CD4-positive, alpha-beta T cell treated with Interleukin-15 for 1 hour (primary cell): ENCODE measurements at places on chromosomes 4 and X.

- DNase-seq: no peak
These were observed 1.6 kb downstream of the PCDH10 start for GRCh38 chr4:133150486-133151340.

DNA sequence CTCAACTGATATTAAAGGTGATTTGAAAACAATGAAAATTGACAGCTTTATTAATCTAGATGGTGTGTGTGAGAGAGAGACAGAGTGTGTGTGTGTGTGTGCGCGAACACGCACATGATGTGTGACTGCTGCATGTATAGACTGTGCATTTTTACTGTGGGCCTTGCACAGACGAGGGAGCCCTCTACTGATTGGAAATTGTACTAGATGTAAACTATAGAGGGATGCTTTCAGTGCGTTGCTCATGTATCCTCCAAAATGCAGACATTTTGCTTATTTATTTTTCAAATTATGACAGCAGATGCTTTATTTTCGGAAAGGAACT lies 168.4 kb upstream of the GK2 start:
- no peak for DNase-seq

DNA sequence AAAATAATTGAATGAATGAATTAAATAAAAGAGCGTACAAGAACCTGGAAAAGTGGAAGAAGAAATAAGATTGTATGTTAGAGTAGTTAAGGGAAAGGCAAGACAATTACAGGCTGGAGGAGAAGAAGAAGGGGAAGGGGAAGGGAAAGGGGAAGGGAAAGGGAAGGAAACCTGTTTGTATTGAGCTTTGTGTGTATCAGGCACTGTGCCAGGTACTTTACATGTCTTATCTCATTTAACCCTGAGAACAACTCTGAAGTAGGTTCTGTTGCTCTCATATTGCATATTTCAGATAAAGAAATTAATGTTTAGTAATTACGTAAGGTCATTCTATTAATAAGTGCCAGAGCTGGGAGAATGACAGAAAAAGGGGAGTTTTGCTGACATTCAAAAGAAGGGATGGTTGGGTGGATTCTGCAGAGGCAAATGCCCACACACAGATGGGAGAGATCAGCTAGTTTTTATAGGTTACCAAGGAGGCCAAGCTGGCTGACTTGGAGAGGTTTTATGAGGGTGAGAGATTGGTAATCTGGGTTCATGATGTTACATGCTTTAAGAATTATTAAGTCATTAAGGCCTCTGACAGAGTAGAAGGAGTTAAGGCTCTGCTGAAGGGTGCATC lies 92.3 kb upstream of the LCORL start:
- no peak for DNase-seq

DNA sequence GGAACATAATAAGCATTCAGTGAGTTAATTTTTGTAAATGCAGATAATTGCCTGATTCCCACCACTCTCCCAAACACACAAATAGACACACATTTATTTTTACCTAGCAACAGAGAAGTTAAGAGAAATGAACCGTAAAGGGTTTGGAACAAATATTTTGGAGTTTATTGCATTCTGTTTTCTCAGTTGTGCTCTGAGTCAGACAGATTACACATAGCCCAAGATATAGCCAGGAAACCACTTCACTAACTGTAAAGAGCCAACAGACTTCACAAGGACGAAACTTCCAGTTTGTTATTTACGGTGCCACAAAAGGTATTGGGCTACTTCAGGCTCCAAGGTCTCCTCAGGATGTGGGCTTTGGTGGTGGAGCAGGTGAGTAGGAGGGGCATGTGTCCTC lies 217.0 kb downstream of the BMPR1B start:
- no peak for DNase-seq

GRCh38 chrX:13868591-13868990 lies 51.7 kb upstream of the GPM6B start:
- no peak for DNase-seq

DNA sequence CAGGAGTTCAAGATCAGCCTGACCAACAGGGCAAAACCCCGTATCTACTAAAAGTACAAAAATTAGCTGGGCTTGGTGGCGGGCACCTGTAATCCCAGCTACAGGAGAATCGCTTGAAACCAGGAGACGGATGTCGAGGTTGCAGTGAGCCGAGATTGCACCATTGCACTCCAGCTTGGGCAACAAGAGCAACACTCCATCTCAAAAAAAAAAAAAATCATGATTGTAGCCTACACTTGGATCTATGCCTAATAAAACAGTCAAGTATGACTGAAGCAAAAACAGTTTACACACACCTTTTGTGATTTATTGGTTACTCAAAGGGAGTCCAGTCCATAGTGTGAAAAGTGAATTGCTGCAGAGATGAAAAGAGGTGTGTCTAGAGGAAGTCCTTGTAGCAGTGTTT lies 34.7 kb upstream of the TASL start:
- no peak for DNase-seq

DNA sequence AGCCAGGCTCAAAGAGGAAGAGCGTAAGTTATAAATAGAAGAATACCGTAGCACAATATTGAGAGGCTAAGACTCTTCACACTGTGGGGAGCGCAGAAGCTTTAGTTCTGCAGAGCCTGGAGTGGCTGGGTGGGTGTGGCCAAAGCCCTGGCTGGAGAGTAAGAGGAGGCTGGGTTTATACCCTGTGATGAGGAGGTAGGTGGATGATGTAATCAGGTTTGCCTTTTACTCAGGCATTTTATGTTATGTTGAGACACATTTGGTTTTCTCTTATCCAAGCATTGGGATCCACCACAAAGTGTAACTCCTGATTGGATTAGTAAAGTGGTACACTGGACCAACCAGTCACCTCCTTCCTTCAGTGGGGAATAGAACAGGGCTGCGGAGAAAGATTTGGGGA lies 13.9 kb downstream of the CDS1 start:
- DNase-seq: no peak

DNA sequence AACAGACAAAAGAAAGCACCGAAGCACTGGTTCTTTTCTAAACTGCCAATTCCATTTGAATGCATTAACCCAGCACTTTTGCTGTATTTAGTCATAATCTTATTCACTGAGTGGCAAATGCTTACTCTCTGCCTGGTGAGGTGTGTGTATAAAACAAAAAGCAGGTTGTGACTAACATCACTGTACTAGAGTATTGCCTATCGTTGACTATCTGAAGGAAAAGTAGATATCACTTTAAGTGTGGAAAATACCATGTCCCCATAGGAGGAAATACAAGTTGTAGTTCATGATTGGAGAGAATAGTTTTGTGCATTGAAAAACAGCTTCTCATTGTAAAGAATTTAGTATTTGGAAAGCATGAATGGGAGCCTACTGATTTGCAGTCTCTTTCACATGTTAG lies 2.7 kb downstream of the PDLIM5 start:
- no peak for DNase-seq

- DNase-seq: no peak
These were observed 219.9 kb upstream of the PACRGL start for GRCh38 chr4:20480165-20480947.

DNA sequence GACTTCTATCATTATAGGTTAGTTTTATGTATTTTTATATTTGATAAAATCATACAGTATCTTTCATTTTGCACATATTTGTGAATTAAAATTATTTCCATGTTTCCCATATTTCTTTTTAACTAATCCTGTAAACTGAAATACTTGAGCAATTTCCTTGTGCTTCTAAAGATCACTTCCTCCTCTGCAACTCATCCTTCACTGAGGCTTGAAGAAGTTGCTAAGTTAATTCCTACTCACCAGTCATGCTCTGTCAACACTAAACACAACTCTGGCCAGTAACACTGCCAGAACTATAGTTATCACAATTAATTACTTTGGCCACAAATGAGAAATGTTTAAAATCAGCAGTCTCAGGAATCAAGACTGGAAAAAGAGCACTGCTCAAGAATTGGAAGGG lies 6.7 kb downstream of the SPATA4 start:
- DNase-seq: no peak

DNA sequence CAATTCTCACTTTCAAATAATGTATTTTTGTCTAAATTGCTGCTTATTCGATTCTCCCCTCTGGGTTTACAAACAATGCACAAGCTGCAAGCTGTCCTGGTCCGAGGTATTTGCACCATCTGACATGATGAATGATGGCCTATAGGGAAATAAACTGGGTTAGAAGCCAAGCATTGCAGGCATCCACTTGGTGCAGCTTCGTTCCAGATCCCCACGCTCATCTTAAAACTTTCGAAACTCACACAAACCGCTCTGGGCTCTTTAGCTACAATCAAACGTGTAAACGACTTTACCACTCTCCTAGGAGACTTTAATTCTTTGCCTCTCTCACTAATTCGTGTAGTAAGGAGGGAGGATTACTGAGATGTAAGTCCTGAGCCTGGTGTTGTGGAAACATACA lies 19.0 kb downstream of the PHKA2 start:
- DNase-seq: no peak

- no peak for DNase-seq
These were observed 99.6 kb downstream of the GUCY2F start for GRCh38 chrX:109382332-109382731.

GRCh38 chrX:133598601-133599335 lies 183.5 kb upstream of the GPC4 start:
- no peak for DNase-seq

- peak; percentile 56 for DNase-seq
These were observed 4.0 kb downstream of the HERC6 start for GRCh38 chr4:88382621-88383020.

DNA sequence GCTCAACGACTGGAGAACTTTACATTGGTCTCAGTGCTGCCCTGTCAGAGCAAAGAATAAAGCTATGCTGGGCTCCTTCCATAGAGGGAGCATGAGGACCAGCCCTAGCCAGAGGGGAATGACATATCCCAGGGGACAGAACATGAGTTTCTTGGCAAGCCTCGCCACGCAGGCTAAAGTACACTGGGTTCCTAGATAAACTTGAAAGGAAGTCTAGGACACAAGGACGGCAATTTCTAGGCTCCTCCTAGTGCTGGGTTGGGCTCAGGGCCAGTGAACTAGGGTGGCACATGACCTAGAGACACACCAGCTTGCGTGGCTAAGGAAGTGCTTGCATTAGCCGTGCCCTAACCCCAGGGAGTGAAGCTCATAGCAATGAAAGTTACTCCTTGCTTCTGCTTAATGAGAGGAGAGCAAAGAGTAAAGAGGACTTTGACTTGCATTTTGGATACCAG lies 141.0 kb downstream of the MAB21L2 start:
- no peak for DNase-seq

- DNase-seq: peak; percentile 52
These were observed 149.8 kb downstream of the STIM2 start for GRCh38 chr4:27010334-27010940.

DNA sequence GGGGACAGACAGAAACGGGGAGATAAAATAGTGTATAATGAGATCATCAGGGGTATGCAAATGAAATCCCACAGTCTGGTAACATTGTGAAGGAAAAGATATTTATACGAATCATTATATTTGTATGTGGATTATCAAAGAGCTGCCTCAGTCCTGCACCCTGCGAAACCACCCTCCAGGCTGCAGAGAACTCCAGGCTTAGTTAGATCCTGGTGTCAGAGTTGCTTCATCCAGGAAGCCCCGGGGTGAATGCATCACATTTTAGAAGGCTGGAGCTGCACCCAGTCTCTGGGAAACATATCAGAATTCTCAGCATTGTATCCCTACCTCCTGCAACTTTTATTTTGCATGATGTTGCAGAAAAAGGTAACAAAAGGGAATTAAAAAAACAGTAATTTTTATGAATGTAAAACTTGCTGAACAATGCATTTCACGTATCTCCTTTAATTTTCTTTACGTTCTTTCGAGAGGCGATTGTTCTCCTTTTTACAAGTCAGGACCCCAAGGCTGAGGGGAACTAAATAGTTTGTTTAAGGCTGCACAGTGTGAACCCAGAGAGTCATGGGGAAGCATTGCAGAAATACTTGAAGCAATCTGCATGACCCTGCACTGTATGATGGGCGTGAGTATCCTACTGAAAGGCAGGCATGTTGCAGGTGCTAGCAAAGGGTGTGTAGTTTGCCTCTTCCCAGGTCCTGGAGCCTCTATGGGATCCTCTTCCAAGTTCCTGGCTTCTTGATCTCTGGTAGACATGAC lies 299.5 kb upstream of the CLNK start:
- DNase-seq: no peak

- DNase-seq: no peak
These were observed 18.4 kb upstream of the TRPC5OS start for GRCh38 chrX:111857534-111858060.

DNA sequence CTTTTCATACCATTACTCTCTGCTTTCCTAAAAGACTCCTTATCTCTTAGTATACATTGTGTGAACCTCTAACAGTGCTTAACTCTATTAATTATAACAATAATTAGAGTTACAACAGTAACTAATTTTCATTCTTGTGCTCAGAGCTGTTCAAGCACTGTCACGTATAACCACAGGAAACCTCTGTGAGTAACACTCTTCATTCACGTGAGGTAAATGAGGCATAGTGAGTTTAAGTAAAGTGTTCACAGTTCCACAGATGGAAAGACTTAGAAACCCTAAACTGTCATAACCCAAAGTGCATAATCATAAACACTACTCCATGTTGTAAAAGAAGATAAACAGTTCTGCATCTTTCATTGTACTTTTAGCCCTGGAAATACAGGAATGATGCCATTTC lies 222.4 kb downstream of the CCSER1 start:
- no peak for DNase-seq

- no peak for DNase-seq
These were observed 86.2 kb upstream of the CBR4 start for GRCh38 chr4:169096221-169096620.

GRCh38 chr4:139966383-139966782 lies 187.6 kb downstream of the MAML3 start:
- DNase-seq: no peak

DNA sequence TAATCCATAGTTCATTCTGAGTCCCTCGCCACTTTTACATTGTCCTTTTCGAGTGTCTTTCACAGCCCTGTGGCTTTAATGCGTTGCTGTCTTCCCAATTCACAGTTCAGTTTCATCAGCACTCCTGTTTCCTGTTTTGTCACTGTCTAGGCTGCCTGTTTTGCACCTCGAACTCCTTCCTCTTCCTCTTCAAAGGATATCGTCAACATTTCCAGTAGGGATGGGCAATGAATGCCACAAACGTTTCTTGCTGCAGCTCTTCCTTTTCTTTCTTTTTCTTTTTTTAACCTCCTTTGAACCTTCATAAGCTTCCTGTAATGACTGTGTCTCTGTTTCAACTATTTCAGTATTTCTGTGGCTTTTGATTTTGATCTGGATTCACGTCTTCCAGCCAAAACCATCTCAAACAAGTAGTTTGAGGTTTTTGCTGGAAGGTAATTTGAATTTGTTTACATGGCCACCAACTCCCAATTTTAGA lies 105.4 kb downstream of the ANXA3 start:
- no peak for DNase-seq

- peak; percentile 38 for DNase-seq
These were observed 37.3 kb downstream of the ACOX3 start for GRCh38 chr4:8403173-8403753.

GRCh38 chr4:7956270-7956808 lies 16.7 kb upstream of the AFAP1 start:
- no peak for DNase-seq

- no peak for DNase-seq
These were observed 5.1 kb downstream of the BGN start for GRCh38 chrX:153499876-153500275.
